ENCODE measurements at places on chromosomes 6 and 20.

- DNase-seq, result peak; percentile 44
Measured at GRCh38 chr20:34110745-34111641, 1.1 kb downstream of the EIF2S2 start.

DNA sequence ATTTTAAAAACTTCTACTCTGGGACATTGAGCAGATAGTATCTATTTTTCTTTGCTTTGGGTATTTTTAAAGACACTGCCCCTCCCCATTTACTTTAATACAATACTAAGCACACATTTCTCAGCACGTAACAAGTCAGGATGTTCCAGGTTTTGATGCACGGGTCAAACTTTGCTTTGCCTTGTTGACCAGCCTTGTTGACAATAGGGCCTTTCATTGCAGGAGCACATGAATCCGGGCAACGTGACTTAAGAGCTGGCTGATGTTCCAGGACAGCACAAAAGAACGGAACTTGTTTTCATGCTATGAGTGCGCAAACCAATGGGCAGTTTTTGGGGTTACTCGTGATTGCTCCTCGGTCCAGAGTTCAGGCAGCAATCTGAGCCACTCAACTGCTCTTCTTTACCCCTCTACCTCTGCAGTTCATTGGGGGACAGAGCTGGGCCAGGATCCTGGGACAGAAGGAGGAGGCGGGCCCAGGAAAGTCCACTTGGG is 78.6 kb upstream of the SLC22A16 start:
- DNase-seq, result no peak

GRCh38 chr6:128573036-128573435 is 52.6 kb upstream of the PTPRK start:
- no peak for DNase-seq

DNA sequence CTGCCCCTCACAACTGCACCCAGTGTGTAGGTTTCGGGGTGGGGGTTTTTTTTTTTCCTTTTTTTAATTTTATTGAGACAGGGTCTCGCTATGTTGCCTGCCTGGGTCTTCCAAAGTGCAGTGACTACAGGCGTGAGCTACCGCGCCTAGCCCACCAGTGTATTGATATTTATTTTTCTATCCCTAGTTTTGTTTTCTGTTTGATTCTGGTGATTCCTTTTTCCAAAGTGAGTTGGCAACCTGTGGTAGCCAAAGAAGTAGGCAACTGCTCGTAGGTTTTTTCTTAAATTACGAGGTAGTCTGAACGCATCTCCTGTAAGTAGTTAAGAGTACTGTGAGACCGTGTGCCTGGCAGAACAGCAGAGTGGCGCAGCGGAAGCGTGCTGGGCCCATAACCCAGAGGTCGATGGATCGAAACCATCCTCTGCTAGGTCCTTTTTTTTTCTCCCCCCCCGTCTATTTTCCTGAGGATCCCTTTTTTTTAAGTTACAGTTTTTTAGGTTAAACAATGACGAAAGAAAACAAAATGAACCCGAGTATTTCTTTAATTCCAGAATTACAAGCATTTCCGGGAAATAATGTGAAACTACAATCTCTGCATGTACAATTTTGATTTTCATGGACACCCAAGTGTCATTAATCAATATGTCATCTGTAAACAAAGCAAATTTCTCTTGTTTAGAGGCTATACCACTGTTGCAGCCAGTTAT is 78.7 kb upstream of the BTN3A2 start:
- DNase-seq, result no peak

GRCh38 chr20:36404435-36404978 is 98.4 kb downstream of the DLGAP4 start:
- no peak for DNase-seq

- DNase-seq, result no peak
Measured at GRCh38 chr6:137581019-137581707, 87.0 kb upstream of the OLIG3 start.

DNA sequence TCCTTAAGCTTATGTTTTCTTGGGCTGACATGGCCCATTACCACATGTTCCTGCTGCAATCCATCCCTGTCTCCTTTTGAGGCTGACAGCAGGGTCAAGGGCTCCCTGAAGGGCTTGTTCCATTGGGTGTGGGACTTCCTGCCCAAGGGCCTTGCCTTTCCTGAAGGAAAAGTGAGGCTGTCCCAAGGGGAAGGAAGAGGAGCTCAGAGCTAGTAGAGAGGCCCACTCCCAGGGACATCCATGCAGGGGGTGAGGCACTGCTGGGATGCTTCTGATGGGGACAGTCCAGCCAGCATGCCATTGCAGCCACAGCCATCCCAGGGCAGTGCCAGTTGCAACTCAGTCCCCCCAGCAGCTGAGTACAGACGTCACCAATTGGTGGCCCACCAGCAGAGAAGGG is 138.4 kb upstream of the FOXA2 start:
- no peak for DNase-seq

- no peak for DNase-seq
Measured at GRCh38 chr6:33994472-33995308, 151.2 kb downstream of the GRM4 start.

GRCh38 chr6:34586327-34587040 is 30.4 kb upstream of the SPDEF start:
- no peak for DNase-seq

DNA sequence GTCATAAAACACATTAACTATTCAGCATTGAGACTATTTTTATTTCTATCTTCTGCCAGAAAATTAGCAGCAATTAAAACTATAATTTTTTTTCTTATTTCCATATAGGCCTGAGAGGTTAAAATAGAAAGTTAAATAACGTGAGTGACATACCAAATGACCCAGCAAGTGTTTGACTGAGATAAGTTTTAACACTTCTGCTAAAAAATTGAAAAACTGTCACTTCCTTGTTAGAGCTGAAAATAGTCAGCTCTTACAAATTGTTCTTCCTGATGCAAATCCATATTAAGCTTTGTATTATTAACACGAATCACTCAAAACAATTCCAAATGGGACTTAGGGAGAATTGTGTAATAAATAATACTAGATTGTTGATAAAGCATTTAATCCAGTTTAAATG is 26.5 kb upstream of the STX11 start:
- DNase-seq, result no peak

DNA sequence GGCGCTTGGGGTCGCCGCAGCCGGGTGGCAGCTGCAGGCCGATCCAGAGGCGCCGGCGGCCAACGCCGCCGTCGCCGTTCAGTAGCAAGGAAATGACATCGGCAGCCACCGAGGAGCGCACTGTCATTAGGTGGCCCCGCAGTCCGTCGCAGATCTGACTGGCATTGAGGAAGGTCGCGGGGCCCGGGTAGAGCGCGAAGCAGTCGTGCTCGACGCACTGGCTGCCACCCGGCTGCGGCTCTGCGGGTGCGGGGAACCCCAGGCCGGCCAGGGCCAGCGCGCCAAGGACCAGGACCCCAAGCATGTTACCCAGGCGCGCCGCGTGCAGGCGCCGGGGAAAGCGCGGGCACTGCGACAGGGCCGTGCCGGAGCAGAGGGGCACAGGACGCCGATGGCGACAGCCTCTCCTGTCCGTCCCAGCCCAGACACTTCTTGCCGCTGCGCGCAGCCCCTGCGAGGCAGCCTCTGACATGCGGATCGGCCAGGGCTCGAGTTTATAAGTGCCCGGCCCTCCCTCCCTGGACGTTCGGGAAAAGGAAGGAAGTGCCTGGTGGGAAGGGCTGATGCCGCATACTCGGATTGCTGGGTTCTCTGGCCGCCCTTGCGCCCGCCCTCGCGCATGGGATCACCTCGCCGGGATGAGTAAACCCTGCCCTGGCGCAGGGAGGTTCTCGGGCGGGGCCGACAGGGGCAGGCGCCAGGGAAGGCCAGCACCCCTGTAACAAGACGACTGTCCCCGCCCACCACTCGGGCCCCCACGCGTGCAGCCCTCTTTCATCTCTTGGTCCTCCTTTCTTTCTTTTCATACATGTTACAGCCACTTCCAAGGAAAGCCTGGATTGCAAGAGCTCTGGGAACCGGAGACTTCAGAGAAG is at the start of gene THBD:
TSS of gene THBD (minus strand) at position 472 of the 875 bp plus-strand sequence. CDS start at position 304, 168 bp downstream.
- DNase-seq, result no peak

GRCh38 chr6:156344491-156344890 is 432.7 kb upstream of the ARID1B start:
- no peak for DNase-seq

GRCh38 chr20:58891718-58892140 is 39.2 kb downstream of the GNAS start:
- DNase-seq, result no peak

GRCh38 chr6:86331265-86331840 is 606.0 kb upstream of the HTR1E start:
- no peak for DNase-seq

GRCh38 chr6:156595476-156595875 is 181.7 kb upstream of the ARID1B start:
- no peak for DNase-seq

DNA sequence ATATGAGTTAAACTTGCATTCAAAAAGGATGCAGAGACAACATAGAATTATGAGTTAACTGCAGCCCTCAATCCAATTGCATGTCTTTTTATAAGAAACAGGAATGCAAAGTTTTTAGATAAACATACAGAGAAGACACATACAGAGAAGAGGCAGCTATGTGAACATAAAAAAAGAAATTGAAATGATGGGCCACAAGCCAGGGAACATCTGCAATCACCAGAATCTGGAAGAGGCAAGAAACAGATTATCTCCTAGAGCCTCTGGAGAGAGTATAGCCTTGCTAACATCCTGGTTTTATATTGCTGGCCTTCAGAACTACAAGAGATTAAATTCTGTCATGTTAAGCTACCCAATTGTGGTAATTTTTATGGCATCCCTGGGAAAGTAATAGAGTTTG is 257.2 kb upstream of the EYS start:
- no peak for DNase-seq

DNA sequence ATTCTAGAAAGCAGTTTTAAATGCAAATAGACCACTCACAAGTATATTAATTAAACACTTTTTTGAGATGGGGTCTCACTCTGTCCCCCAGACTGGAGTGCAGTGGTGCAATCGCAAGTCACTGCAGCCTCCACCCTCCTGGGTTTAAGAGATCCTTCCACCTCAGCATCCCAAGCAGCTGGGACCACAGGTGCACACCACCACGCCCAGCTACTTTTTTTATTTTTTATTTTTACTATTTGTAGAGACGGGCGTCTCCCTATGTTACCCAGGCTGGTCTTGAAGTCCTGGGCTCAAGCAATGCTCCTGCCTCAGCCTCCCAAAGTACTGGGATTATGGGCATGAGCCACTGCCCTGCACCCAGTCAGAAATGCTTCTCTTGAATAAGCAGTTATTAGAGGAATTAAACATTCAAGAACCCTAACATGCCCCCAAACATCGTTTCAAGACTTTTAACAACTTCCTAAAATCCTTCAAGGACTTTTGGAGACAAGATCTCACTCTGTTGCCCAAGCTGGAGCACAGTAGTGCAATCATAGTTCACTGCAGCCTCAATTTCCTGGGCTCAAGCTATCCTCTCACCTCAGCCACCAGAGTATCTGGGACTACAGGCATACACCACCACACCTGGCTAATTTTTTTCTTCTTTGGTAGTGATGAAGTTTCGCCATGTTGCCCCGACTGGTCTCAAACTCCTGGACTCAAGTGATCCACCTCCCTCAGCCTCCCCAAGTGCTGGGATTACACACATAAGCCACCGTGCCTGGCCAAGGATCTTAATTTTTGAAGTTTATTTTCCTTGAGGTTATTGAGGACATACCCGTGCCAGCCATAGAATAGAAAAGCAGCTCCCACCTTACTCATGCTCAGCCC is 3.2 kb downstream of the MCCD1 start:
- DNase-seq, result no peak

GRCh38 chr6:39072830-39073229 is 24.2 kb downstream of the GLP1R start:
- no peak for DNase-seq

- DNase-seq, result no peak
Measured at GRCh38 chr6:119459207-119459974, 109.8 kb upstream of the MAN1A1 start.

- DNase-seq, result peak; percentile 17
Measured at GRCh38 chr6:143901885-143902750, 37.8 kb downstream of the ZC2HC1B start.

- no peak for DNase-seq
Measured at GRCh38 chr6:52394251-52394666, 25.9 kb upstream of the EFHC1 start.

DNA sequence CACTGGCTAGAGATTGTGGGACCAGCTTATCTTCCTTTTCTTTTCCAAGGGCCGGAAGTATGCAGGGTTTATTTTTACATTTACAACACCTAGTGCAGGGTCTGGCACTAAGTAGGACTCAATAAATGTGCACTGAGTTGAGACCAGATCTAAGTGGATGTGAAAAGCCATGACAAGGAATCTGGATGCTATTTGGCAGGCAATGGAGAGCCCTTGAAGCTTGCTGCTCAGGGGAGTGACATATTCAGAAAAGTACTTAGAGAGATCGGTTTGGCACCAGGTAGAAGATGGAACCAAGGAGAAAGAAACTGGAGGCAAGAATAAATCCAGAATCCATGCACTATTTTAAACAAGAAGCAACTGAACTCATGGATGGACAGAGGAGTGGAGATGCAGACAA is 815.8 kb downstream of the MAFB start:
- no peak for DNase-seq

- no peak for DNase-seq
Measured at GRCh38 chr6:140636271-140636907, 1261.9 kb upstream of the CITED2 start.

DNA sequence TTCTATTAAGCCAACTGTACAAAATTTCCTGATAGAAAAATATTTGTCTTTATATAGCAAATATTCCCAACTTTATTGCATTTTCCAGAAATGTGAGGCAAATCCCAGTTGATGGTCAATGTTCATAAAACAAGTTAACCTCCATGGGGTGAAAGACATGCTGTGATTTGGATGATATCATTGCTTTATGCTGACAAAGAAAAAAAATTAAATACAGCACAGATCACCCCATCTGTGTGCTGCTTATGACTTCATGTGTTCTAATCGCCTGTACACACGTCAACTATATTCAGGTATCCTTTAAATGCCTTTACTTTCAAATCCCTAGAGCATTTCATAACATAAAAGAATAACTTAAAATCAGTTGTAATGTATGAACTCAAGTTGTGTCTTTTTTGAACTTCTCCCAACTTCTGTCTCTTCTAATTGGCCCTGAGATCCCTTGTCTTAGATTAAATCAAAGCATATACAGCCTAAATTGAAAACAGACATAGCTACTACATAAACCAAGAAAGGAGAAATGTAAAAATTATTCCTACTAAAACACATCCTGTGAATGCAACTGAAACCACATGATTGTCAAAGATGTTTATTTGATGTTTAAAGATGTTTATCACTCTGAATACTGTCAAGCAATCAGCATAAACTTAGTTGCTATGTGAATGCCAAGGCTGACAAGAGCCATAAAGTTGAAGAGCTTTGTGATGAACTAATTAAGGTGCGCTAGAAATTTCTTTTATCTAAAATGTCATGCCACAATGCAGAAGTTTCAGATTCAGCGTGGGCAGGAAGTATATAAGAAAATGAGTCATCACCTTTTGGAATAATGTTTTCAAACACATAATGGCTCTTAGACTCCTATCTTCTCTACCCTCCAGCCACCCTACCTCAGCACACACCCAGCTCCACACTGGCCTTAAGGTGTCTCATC is 68.7 kb downstream of the FILIP1 start:
- DNase-seq, result no peak

All from AG09309 (cell line).